Activated T-cell treated with anti-CD3 and anti-CD28 coated beads for 4 hours (primary cell): ENCODE measurements at places on chromosomes 6 and 20.

DNA sequence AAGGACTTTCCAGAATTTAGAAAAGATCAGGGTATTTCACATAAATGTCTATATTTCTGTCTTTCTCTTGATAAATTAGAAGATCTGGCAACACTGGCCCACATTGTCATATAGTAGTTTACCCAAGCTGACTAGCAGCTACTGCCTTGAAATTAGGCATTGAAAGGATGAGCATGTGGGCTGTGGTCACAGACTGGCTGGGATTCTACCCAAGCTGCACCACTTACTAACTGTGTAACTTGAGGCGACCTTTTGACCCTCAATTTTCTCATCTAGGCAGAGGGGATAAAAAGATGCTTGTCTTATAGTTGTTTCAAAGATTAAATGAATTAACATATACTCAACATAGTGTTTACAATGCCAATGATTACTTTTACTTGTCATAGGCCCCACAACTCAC lies 152.7 kb upstream of the BMP2 start:
- no peak for DNase-seq

GRCh38 chr6:75219263-75219662 lies 13.4 kb upstream of the COL12A1 start:
- no peak for DNase-seq

- no peak for DNase-seq
Measured at GRCh38 chr6:83354747-83355146, 76.1 kb downstream of the ME1 start.

DNA sequence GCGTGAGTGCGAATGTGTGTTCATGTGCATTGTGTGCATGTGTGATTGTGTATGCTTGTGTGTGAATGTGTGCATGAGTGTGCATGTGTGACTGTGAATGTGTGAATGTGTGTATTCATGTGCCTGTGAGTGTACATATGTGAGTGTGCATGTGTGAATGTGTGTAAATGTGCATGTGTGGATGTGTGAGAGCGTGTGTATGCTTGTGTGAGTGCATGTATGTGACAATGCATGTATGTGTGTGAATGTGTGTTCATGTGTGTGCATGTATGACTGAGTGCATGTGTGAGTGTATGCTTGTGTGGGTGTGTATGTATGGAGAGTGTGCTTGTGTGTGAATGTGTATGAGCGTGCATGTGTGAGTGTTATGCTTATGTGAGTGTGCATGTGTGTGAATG lies 77.4 kb downstream of the SMOC2 start:
- no peak for DNase-seq

DNA sequence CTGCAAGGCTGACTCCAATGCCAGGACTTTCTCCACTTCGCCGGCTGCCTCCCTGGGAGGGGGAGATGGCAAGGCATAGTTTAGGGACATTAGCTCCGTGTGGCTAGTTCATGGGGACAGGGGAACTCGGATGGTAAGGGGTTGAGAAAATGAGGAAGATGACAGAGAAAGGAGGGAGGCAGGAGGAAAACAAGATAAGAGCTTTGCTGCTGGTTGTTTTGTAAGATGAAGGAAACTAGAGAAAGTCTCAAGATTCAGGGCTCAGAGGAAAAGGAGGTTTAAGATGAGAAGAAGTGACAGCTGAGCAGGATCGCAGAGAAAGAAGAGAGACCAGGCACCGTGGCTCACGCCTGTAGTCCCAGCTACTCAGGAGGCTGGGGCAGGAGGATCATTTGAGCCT lies 180.9 kb upstream of the RREB1 start:
- DNase-seq = no peak

DNA sequence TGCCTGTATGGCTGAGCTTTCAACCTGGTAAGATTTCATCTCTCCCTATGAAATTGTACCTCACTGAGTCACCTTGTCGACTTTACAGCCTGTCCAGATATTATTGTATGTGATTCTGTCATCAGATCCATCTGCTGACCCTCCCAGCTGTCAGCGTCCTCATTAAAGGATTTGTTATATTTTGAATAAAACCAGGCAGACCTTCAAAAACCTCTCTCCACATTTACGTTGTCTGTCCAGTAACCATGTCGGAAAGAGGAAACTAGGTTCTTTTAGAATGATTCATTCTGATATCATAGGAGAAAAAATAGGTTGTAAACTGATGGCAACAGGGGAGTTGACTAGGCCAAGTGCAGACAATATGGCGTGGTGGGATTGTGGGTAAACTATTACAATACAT lies 38.5 kb downstream of the TSPYL4 start:
- no peak for DNase-seq

GRCh38 chr6:111552241-111552744 lies 53.4 kb downstream of the TRAF3IP2 start:
- DNase-seq = no peak
